ENCODE measurements at places on chromosomes 3 and 15.

- DNase-seq: no peak
These were observed 27.8 kb downstream of the IFT80 start for GRCh38 chr3:160370987-160371857.

- peak; percentile 34 for DNase-seq
These were observed 43.3 kb downstream of the RBMS3 start for GRCh38 chr3:29324180-29324651.

DNA sequence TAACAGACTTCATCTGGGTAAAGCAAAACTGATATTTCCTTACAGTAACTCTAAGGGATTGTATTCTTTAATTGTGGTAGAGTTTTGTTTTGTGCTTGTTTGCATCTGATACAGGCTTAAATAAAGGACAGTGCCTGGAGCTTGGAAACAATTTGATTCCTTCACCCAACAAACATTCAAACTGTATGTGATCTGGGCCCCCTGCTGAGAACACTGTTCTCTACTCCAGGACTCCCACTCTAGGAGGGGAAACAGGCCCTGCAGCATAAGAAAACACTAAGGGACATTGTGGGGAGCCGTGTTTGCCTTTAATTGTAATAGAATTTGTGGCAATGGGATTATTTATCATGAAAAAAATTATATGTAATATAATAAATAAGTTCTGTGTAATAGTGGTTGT, 56.9 kb downstream of the CTDSPL start:
- no peak for DNase-seq

GRCh38 chr3:173552526-173552925, 155.0 kb downstream of the NLGN1 start:
- DNase-seq: no peak

DNA sequence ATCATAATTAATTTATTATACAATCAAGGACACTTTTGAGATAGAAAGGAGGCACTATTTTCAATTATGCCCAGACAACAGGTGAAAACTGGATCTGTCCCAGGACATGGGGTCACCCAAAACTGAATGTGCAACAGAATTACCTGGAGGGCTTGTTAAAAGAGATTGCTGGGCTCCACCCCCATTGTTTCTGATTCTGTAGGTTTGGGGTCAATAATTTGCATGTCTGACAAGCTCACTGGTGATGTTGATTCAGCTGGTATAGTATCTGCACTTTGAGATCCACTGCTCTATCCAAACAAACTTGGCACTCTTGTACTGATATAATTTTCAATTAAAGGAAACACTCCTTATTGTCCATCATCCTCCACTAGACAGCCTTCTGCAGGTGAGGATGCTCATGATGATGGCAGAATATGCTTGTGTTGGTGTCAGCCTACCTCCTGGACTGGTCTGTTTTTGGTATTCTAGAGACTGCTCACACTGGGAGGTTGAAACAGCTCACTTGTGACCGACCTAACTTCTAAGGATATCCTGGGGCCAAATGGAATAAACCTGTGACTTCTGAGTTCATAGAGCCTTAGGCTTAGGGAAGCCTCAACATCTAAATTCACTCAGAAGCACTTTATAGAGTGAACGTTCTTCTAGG, 2.2 kb downstream of the P2RY14 start:
- DNase-seq: no peak

DNA sequence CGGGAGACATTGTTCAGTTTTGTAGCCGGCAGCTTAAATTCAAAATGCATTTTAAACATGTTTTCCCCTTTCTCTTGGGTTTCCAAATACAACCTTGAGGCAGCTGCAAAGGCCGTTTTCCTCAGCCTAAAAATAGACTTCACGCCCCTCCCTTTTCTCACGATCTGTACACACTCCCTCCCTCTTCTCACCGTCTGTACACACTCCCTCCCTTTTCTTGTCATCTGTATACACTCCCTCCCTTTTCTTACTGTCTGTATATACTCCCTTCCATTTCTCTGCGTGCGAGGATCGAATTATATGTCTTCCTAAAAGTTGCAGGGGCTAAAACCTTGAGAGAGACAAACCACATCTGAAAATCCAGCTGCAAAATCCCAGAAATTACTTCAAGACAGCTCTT, 8.9 kb downstream of the MUC4 start:
- DNase-seq: no peak

DNA sequence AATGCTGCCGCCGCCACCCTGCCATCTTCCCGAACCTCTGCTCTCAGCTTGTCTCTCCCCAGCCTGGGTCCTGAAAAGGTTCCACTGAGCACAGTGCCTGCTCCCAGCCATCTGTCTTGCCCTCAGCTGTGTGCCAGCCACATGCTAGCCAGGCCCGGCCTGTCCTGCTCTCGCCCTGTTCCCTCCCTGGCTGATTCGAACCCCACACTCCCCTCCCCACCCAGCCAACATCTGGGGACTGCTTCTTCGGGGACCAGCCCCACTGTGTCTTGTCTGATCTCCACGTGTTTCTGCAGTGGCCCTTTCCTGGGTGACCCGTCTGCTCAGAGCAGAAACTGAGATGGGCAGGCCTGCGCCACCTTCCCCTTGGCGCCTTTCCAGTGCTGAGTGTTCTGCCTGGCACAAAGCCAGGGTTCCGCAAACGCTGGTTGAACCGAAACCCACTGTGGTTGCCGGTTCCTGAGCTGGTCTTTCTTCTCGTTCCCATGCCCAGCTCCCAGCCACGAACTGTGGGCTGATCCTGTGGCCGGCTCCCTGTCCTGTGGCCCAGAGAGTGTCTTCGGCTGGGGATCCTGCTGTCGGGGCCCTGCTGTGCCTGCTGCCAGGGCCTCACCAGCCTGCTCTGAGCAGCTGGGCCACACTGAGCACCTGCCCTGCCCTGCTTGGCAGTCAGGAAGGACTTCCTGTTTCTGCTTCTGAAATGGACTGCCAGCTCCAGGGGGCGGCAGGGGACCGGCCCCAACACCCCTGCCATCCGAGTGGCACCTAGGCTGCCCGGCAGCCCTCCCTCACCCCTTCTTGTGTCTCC, 62.7 kb upstream of the KLF13 start:
- peak; percentile 84 for DNase-seq

- DNase-seq: no peak
These were observed 12.9 kb downstream of the IQCH start for GRCh38 chr15:67267440-67267839.

DNA sequence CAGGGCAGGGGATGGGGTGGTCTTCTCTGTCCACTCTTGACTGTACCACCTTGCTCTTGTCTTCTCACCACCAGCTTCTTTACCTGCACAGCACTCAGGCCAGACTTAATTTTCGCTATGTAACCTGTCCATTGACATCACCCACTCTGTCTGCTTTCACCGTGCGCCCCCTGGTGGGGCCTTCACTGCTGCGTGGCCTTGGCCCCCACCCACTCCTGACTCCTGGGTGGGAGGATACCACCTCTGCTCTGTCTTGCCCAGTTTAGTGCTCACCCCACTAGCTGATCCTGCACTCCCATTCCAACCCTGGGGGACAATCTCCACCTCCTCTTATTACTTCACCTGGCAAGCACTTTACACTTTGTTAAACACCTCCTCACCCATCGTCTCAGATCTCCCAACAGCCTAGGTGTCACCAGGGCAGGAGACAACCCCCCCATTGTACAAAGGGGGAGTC, 17.7 kb downstream of the PTH1R start:
- DNase-seq: peak; percentile 93

- DNase-seq: no peak
These were observed 155.5 kb downstream of the OXSM start for GRCh38 chr3:25945366-25945765.

DNA sequence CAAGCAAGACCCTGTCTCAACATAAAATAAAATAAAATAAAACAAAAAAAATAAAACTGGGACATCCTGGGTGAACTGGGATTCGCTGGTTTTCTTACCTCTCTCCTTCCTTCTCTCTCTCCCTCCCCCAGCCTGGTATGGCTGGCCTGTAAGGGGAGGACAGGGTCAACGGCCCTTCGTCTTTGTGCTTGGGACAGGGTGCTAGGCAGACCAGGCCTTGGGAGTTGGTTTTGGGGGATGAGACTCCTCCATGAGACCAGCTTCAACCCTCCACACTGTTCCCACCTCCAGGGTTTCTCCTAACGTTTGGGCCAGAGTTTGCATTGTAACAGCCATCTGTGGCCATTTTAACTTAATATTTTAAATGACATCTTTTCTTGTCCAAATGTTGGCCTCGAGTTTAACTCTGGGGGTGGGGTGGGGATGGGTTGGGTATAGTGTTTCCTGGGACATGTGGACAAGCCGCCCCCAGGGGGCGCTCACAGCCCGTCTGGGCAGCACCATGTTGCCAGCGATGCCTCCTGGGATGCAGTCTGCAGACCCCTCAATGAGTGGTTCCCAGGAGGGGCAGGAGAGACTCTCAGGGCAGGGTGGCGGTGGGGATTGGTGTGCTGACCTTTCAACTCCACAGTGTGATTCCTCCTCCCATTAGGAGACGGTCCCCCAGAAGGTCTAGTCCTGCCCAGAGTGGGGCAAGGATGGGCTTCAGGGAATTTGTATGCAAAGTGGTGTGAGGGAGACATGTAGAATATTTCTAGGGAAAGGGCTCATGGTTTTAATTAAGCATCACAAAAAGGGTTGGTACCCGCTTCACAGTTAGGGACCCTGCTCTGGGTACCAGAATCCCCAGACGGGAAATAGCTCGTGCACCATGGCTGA, 37.7 kb upstream of the LCTL start:
- DNase-seq: peak; percentile 79

- no peak for DNase-seq
These were observed 786.2 kb downstream of the AGBL1 start for GRCh38 chr15:86865920-86866319.

- DNase-seq: no peak
These were observed 27.0 kb downstream of the PLXNB1 start for GRCh38 chr3:48402907-48403306.

DNA sequence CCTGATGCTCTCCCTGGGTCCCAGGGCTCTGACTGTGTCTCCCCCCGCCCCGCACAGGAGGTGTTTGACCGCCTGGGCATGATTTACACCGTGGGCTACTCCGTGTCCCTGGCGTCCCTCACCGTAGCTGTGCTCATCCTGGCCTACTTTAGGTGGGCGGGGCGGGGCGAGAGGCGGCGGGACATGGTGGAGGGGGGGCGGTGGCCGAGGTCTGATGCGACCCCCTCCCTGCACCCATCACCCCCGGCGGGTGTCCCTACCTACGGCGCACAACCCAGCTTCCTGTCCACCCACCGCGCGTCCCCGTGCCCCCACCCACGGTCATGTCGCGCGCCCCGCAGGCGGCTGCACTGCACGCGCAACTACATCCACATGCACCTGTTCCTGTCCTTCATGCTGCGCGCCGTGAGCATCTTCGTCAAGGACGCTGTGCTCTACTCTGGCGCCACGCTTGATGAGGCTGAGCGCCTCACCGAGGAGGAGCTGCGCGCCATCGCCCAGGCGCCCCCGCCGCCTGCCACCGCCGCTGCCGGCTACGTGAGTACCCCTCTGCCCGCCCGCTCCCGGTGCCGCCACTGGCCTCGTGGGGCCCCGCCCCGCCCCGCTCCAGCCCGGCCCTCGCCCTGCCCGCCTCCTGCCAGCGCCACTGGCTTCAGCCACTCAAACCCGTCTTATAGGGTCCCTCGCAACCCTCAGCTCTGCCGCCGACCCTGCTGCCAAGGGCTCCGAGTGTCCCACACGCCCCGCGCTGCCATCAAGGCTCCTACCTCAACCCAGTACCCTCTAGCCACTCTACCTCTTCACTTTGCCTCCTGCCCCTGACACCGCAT, 21.0 kb downstream of the PTH1R start:
- DNase-seq: peak; percentile 36

DNA sequence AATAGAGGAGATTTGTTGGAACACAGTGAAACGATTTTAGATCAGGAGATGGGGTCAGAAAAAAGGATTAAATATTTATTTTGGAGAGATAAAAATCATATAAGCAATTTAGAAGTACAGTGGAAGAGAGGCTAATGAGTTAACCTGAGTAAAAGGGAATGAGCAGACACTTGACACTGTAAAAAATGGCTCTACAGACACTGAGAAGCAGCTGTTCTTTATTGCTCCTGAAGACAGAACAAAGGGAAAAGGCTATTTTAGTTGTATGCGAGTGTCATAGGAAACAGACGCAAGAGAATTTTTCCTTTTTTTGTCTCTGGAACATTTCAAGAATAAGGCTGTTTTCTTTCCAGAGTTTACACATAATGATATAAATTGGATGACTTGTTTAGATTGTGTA, 34.3 kb downstream of the ASTE1 start:
- DNase-seq: no peak

DNA sequence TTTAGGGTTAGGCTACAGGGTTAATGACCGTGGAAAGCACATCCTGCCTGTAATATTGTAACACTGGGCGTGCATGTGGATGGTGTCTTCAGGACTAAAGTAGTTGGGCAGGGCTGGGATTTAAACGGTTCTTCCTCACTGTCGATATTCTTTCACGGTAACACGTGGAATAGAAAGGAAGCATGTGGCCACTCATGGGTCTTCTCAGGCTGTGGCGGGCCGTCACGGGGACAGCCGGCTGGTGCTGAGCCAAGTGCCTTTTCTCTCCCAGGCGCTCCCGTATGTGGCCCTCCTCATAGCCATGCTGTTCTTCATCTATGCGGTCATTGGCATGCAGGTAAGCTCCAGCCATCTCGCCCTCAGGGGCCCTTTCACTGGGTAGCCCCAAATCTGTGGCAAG, 73.7 kb downstream of the CHDH start:
- no peak for DNase-seq

- no peak for DNase-seq
These were observed 93.4 kb downstream of the ABHD5 start for GRCh38 chr3:43783987-43784639.

DNA sequence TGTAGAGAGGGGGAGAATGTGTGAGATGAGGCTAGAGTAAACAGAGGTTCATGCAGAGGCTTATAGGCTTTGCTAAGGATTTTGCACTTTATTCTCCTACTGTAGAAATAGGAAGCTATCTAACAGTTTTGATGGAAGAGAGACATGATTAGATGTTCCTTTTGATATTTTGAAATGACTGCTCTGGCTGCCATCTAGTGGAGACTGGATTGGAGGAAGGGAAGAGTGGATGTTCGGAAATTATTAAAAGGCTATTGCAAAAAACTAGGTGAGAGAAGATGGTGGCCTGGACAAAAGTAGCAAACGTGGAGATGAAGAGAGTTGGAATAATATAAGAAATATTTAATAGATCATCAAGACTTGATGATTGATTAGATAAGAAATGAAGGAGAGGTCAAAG, 42.2 kb downstream of the SYN2 start:
- no peak for DNase-seq

DNA sequence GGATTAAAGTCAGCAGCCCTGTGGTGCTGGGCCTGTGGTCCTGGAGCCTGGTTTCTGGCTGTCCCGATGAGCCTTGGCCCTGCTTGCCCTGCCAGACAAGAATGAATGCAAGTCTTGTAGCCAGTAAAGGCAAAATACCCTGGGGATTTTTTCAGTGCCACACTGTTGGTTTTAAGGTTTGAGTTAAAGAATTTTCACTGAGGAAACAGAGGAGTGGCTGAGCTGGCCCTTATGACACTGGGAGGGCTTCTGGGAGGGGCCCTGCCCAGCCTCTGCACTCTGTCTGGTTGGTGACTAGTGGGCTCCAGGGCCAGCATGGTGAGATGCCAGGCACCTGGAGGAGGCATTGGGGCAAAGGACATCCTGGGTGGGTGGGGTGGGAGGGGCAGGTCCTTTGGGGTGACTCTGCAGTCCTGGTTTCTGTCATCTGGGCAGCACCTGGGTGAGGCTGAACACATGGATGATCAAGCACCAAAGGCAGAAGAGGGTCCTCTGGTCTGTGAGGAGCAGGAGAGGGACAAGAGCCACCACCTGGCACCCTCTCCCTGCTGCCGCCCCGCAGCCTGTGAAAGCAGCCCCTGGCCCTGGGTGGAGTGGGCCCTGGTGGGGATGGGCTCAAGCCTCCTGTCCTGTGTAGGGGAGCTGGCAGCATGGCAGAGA, 12.5 kb upstream of the PLA2G4E start:
- DNase-seq: no peak
